ENCODE measurements at places on chromosomes 1 and 21.

DNA sequence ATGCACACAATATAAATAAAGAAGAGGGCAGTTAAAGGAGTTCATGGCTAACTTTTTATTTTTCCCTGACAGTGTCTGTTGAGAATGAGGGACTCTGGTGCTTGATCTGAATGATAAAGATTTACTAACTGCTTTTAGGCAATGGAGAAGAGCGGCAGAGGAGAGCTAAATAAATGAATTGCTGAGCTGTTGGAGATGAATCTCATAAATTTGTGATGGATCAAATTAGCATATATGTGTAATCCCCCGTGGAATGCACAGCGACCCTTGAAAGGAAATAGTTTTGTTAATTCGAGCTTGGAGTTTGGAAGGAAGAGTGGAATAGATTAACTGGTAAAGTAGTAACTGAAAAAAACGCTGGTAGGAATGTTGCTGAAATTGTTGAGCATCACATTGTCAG is 40.2 kb downstream of the HMCN1 start:
- DNase-seq: no peak

GRCh38 chr1:167082511-167083027 is 7.6 kb downstream of the GPA33 start:
- DNase-seq: no peak

DNA sequence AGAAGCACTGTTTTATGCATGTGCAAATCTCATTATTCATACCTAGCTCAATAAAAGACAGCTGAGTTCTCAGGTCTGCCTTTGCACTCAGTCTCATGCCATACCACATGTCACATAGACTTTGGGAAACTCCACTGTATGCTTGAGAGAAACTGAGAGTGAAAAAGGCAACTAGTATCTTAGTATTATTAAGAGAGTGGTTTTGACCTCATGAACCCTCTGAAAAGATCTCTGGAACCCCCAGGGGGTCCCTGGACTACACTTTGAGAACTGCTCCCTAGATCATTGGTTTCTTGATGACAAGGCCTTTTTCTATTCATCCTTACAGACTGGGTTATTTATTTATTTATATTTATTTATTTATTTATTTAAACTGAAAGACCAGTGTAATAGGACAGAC is 3.7 kb upstream of the RHEX start:
- DNase-seq: no peak

GRCh38 chr1:210757677-210758076 is 376.3 kb downstream of the KCNH1 start:
- DNase-seq: no peak

DNA sequence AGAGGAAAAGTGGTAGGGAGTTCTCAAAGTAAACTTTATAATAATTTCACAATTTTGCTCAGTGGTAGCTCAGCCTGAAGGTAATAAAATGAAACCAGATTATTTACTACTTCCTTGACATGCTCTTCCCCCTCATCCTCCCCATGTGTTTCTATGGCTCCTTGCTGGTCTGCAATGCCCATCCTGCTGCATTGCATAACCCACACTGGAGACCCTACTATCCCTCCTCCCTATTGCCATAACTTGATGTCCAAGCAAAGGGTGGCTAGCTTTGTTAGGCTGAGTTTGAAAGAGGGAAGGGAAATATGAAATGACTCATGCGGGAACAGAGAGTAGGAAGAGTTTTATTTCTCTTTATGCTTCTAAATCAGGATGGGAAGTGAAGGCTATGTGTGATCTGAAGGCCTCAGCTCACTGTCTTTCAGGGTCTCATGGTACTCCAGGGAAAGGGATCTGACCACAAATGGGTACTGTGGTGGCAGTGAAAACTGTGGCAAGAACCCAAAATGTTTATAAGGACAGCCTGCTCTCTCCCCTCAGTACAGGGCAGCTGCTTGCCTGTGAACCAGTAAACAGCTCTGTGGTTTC is 36.4 kb upstream of the HSD17B7 start:
- peak; percentile 15 for DNase-seq

All from dermis blood vessel endothelial cell (primary cell).